A549 treated with GW870086 at 1 μM for 4 hours (cell line): ENCODE measurements at places on chromosomes 4 and X. TPM values are rescaled to one million over a fixed set of nuclear protein-coding genes. Genes with fewer than 3 reads are reported as not detected.

The PTCHD1 gene
- total RNA-seq: 0.01 TPM in 1 of 5 replicates, not detected in the others

The NXF3 gene
- total RNA-seq: 0.28 TPM in 1 of 5 replicates, not detected in the others

The SCML2 gene
- 6.6 to 8.9 TPM (median 7.5 TPM) in 5 replicates for total RNA-seq

The IGSF1 gene
- 0.23 to 0.53 TPM (median 0.35 TPM) in 5 replicates for total RNA-seq

The KLB gene
- 0.08 to 0.15 TPM (median 0.11 TPM) in 5 replicates for total RNA-seq

The PDE6B gene
- not detected in 5 replicates for total RNA-seq

The VCX gene
- total RNA-seq: not detected in 5 replicates

The TASL gene
- total RNA-seq: not detected in 5 replicates

The PITX2 gene
- 0.73 to 1.5 TPM (median 1.3 TPM) in 5 replicates for total RNA-seq

The TSPAN7 gene
- 2.1 to 3.3 TPM (median 2.3 TPM) in 5 replicates for total RNA-seq

The FGG gene
- 5.1 to 8.7 TPM (median 5.5 TPM) in 5 replicates for total RNA-seq

The TMPRSS11E gene
- not detected in 5 replicates for total RNA-seq

The PABPC1L2B gene
- not detected in 5 replicates for total RNA-seq

The HSFX2 gene
- 0.17 to 0.29 TPM (median 0.22 TPM) in 3 of 5 replicates, not detected in the others for total RNA-seq

The MFAP3L gene
- total RNA-seq: 3.8 to 5.5 TPM (median 4.8 TPM) in 5 replicates

The PABPC4L gene
- 0.03 to 0.10 TPM (median 0.06 TPM) in 4 of 5 replicates, not detected in the other for total RNA-seq

The FSTL5 gene
- total RNA-seq: 0.03 to 0.06 TPM in 2 of 5 replicates, not detected in the others

The VEGFC gene
- total RNA-seq: 10.7 to 13.8 TPM (median 12.3 TPM) in 5 replicates

The RTL5 gene
- 1.8 to 2.5 TPM (median 2.1 TPM) in 5 replicates for total RNA-seq

The NAP1L5 gene
- total RNA-seq: 1.8 to 2.4 TPM (median 2.4 TPM) in 5 replicates

The BEX1 gene
- not detected in 5 replicates for total RNA-seq
